ENCODE measurements at places on chromosomes 11 and 22. TPM values are rescaled to one million over a fixed set of nuclear protein-coding genes. Genes with fewer than 3 reads are reported as not detected.

Gene TLCD5
- total RNA-seq: 13.4 TPM

Gene CREBZF
- total RNA-seq: 74.1 TPM

Gene TECTA
- total RNA-seq: 0.52 TPM

Gene FERMT3
- total RNA-seq: 99.4 TPM
